Subcutaneous adipose tissue (tissue), 4 donors: ENCODE measurements at places on chromosomes 2 and 18. TPM values are rescaled to one million over a fixed set of nuclear protein-coding genes. Genes with fewer than 3 reads are reported as not detected.

Gene FAM237A
- not detected for total RNA-seq

Gene GKN2
- total RNA-seq: not detected

Gene RAMP1
- total RNA-seq: 2.9 TPM

Gene GAD1
- not detected for total RNA-seq

Gene TMEM37
- 57.7 TPM for total RNA-seq

Gene UBE2E3
- total RNA-seq: 114 TPM

Gene WDR75
- total RNA-seq: 44.8 TPM

Gene TDRD15
- not detected for total RNA-seq

Gene CMPK2
- total RNA-seq: 2.4 TPM

Gene FN1
- total RNA-seq: 1,315 TPM

Gene GALNT3
- total RNA-seq: 4.5 TPM

Gene VIT
- total RNA-seq: 48.2 TPM

Gene TUBA4A
- 31.8 TPM for total RNA-seq

Gene STON1
- 63.9 TPM for total RNA-seq

Gene CREG2
- not detected for total RNA-seq

Gene SCG2
- not detected for total RNA-seq
